ENCODE measurements at places on chromosomes 3 and 15.

GRCh38 chr15:82848241-82848993, 39.0 kb downstream of the WHAMM start:
- DNase-seq = no peak

- no peak for DNase-seq
Observed at GRCh38 chr3:14175383-14176037, 2.9 kb downstream of the XPC start.

GRCh38 chr3:86695752-86696151, 295.2 kb downstream of the VGLL3 start:
- DNase-seq = no peak

DNA sequence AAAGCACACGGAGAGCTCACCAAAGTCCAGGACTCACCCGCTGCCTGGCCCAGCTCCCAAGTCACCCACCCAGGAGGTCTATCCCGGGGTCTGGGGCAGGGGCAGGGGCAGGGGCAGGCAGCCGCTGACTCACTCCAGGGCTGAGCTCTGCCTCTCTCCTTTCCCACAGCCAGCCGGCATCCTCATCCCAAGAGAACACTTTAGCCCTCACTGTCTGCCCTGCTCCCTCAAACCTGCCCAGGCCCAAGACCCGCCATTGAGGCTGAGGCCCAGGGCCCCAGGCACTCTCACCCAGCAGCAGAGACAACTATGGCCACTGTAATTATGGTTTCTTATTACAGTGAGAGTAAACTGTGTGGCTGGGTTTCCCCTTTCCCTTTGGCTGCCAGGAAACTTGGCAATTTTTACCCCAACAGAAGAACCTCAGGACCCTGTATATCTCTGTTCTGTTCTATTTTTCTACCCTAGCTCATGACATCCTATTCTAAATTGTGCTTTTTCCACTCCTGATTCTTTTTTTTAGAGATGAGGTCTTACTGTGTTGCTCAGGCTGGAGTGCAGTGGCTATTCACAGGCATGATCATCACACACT, 53.0 kb downstream of the IQSEC1 start:
- DNase-seq = peak; percentile 83

DNA sequence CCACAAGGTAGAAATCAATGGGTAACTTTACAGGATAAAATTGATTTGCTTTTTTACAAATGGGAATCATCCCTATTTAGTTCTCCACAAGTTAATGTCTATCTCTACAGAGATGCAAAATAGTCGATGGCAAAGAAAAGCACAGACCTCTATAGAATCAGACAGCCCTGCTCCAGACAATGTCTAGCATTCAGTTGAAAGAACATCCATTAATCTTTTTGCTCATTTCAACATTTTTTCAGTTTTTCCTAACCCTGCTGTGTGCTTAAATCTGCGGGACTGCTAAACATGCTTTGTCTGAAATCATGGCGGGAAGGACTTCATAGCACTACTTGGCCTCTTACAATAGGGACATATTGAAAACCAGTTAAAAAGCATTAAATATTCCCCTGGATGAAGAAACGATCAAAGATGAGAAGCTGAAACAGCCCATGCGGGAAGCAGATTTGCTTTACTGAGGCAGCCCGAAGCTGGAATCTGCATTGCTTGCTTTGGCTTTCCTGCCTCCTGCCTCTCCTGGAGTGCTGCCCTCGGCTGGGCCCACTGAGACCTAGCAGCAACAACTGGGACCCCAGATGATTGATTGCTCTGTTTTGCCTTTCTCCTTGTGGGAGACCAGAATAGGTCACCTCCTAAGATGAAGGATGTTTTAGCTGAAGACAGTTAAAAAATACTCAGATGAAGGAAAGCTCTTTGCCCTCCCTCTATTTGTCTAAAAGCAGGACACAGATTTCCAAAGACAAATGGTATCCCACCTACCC, 38.5 kb upstream of the RASGRP1 start:
- DNase-seq = no peak

GRCh38 chr3:94304954-94305353, 242.1 kb downstream of the NSUN3 start:
- no peak for DNase-seq

DNA sequence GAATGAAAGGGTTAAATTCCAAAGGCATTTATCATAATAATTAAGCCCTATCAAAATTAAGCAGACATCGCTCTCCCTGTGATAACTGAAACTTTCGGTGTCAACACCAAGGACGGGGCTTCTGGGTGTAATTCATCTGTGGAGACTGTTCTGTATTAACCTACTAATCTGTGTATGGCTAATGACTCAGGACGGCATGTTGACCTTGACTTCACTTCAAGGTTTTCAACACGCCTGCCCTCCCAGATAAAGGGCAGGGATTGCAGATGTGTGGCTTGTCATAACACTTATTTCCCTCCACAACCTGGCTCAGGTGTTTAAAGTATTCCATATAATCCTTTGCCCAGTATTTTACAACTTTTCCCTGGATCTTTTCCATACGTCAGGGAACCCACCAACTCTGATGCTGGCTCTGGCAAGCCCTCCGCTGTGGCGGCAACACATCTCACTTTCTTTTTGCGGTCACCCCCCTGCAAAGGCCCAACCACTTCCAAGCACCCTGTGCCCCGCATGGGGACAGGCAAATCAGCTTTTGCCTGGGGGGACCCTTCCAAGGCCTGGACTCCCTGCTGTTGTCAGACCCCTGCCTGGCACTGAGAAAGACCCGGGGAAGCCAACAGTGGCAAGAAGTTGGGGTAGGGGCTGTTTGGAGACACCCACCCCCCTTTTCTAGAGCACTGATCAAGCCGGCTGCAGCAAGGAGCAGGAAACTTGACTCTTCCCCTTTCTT, 93.2 kb upstream of the MEF2A start:
- DNase-seq = peak; percentile 8

DNA sequence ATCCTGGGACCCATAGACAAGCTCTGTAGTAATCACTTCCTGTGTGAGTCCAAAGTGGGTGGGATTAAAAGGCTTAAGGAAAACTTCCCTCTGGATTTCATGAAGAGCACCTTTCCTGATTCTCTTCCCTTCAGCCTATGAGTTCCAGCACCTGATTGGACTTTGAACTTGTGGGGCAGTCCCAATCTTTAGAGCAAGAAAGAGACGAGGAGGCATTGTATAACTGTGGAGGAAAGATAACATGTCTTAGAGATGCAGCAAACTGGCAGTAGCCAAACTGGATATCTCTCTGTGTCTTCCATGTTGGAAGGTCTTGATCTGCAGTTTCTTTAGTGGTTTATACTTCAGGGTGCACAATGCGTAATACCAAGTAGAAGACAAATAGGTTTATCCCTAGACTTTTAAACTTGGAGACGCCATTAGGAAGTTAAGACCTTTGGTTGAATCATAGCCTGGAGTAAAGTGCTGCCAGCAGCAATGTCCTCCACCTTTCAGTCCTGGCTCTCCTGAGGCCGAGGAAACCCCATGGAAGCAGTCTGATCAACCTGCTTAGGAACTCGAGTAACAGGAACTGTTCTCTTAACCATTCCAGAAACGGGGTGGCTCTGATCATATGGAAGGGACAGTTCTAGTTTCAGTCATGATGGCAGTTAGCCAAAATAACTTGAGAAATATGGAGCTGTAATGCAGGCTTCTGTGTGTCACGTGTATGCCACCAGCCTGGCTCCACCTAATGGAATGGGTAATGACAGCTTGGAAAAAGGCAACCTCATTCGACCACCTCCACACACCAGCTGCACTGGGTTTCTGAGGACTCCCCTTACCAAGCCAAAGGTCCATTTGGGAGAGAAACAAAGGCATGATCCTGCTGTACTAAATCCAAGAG, 4.7 kb downstream of the EIF1B start:
- no peak for DNase-seq

DNA sequence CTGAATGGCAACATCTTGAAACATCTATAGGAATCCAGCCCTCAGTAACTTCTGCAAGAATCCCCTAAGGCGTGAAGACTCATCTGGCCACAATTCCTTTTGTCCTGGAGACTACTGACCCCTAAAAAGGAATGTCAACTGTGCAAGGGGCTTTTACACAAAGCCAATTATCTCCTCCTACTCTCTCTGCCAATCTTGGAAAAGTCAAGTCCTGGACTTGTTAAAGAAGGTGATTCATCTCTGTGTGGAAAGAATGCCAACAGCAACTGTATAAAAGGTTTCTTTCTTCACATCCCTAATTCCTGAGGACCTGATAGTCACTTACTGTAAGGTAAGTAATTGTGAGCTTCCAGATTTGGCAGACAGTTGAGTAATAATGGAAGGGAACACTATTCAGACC, 22.3 kb downstream of the THRB start:
- peak; percentile 90 for DNase-seq

DNA sequence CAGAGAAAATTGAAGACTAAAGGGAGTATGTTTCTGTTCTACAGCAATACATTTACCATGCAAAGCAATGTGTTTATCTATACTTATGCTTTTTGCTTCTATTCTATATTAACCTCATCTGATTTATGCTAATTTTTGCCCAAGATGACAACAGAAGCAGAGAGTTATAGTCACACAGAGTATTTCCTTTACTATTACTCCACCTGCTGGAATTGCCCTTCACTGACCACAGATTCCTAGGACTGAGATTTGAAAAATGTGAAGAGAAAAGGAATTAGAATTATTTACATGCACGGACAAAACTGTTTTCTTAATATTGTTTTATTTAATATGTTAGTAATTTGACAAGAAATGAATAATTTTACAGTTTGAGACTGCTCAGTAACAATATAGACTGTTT, 745.6 kb downstream of the VGLL3 start:
- no peak for DNase-seq

DNA sequence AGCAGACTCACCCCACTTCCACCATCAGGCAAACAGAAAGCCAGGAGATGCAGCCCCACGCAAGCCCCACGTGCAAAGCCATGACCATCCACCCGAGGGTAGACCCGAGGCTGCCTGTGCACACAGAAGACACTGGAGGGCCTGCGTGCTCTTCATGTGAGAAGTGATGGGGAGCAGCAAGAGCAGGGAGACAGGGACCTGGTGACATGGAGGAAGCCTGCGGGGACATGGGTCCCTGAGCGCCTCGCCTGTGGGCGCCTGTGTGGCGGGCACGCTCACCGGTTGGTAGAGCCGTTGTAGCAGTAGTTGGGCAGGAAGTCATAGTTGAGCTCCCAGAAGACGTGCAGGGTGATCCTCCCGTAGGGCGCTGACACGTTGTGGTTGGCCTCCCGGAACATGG, 65.0 kb downstream of the NIPA2 start:
- DNase-seq = no peak

- no peak for DNase-seq
Observed at GRCh38 chr3:161212171-161212771, 8.8 kb upstream of the NMD3 start.

- no peak for DNase-seq
Observed at GRCh38 chr3:185930393-185931107, 7.3 kb downstream of the TRA2B start.

GRCh38 chr15:32899126-32899596, 181.4 kb downstream of the GREM1 start:
- DNase-seq = peak; percentile 81

DNA sequence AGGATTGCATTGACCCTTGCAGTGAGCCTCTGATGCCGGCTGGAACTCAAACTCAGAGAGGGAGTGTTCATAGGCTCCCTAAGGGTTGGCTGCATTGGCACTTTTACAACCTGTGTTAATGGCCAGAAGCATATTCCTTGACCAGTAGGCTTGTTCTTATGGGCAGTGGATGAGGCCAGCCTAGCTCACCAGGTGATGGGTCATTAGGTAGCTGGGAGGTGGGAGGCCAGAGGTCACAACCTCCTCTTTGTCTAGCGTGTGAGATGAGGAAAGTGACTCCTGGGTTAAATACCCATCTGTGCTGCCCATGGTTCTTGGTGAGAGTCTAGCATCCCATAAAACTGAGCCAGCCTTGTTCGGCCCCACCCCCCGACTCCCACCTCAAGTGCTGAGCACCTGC, 275.7 kb upstream of the CTNNB1 start:
- DNase-seq = no peak

DNA sequence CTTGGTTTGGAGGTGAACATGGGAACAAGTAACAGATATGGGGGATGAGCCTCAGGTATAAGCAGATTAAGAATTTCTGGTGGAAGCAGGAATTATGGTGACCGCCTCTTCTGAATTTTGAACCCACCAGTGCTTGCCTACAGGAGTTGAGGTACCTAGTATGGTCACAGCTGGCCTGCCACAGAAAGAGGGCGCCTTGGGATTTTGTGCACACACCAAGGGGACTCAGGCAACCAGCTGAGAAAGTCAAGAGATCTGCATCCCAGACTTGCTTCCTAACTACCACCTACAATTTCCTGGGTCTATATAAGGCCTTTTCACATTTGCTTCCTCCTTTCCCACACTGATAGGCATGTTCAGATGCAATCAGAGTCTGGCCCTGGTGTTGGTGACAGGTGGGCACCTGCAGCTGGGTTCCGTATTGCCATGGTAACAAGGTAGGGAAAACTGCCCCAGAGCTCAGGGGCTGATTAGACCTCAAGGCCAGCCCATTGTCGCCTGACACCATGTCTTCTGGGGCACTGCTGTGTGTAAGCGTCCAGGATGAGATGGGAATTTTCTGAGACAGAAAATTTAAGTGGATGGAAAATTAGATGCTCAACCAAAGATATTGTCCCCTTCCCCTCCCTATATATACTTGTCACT, 75.9 kb upstream of the RASGRF1 start:
- DNase-seq = no peak

DNA sequence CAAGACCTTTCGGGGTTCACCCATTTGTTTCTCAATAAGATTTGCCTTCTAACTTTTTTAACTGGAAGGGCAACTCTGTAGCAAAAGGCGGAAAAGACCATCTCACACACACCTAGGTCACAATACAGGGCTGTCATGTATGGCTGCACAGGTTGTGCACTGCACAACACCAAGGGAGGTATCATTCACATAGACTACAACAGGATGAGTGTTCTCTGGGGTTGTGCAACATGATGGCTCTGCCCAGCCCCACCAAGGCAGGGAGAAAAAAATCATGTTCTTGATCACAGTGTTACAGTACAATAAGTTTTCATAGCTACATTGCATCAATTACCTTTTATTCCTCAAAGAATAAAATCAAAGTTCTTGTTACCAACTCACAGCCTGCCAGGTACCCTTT, 52.8 kb downstream of the ANXA2 start:
- no peak for DNase-seq

DNA sequence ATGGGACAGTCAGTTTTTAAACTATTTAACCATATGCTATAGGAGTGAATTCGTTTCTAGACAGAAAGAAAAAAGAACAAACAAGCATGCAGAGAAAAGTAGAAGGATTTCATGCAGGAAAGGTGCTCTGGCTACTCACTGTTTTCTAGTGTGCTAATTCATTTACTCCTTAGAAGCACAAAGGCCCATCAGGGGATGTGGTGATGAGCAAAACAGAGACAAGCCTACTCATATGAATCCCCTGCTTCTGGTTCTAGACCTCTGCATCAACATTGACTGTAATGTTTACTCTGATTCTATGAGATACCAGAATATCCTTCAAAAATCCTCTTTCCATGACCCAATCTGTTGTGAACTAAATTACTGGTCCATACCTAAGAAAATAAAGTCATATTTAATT, 801.9 kb downstream of the PLOD2 start:
- no peak for DNase-seq
